Left renal cortex interstitium (tissue), 4 donors: ENCODE measurements at places on chromosomes 5 and 9. TPM values are rescaled to one million over a fixed set of nuclear protein-coding genes. Genes with fewer than 3 reads are reported as not detected.

Gene PCDHGA9
- polyA plus RNA-seq: 5.5 TPM

Gene SCGB3A2
- not detected for polyA plus RNA-seq

Gene TTC39B
- polyA plus RNA-seq: 8.0 TPM

Gene BSPRY
- polyA plus RNA-seq: 11.1 TPM

Gene PIP5K1B
- 6.7 TPM for polyA plus RNA-seq
